CD4-positive, alpha-beta T cell treated with Interleukin-2 at 100 ng/mL for 4 hours (primary cell): ENCODE measurements at places on chromosomes 16 and 17.

- DNase-seq: no peak
These were observed 111.2 kb upstream of the NLRP1 start for GRCh38 chr17:5695480-5695879.

DNA sequence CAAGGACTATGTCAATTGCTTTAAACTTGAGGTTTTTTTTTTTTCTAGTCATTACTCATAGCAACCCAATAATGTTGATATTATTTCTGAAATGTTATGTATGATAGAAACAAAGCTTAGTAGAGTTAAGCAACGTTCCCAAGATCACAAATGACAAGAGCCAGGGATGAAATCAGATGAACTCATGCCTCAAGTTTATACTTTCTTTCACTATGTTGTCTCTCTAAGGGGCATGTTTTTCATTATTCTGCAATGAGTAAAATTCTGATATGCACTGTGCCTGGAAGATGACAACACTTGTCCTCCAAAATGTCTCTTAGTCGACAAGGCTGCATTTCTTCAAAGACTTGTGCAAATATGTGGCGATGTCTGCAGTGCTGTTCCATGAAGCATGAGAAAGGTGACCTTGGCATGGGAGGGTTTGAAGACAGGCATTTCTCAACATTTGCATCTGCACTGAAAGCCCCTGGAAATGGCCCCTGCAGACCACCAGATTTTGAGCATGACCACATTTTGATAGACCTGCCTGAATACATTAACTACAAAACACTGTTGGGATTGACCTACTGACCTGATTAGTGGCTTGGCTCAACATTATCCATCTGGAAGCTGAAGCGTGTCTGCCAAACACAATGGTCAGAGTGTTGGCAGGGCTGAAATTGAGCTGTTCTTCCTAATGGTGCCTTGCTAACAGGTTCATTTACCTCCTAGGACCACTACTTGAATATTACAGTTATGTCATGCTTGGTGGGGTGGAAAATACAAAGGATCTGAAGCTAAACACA, 1027.5 kb downstream of the CDH11 start:
- no peak for DNase-seq

GRCh38 chr17:43454868-43455267, 28.9 kb upstream of the DHX8 start:
- DNase-seq: no peak

GRCh38 chr17:40122999-40123810, 1.4 kb downstream of the MSL1 start:
- peak; percentile 49 for DNase-seq

DNA sequence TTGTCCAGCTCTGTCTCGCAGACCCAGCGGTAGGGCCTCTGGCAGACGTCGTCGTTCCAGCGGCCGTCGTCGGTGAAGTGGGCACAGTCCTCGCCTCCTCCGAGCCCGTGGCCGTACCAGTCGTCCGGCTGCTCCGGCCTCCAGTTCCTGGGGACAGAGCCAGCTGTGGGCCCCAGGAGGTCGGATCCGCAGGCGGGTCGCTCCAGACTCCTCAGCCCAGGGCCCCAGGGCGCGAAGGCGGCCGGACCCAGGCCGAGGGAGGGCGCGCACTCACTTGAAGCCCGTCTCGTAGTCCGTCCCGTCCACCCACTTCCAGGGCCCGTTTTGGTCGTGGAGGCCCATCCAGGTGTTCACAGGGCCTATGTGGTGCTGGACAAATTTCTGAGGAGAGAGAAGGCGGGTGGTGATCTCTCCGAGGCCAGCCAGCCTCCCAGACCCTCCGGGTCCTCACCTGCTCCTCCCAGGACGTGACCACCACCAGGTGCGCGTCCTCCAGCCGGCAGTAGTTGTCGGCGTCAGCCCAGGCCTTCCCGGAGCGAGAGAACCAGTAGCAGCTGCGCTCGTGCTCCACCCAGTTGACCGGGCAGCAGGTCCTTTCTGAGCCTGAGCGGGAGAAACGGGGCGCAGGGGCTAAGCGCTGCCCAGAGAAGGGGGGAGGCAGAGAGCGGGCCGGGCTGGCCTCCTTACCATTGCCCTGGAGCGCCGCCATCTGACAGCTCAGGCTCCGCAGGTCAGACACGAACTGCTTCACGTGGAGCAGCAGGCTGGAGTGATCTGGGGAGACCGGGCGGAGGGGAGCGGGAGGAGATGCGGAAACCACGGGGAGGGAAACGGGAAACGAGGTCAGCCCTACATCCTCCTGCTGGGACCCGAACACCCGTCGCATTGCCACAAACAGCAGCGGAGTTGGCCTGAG, 5.2 kb downstream of the ASGR1 start:
- DNase-seq: peak; percentile 37

DNA sequence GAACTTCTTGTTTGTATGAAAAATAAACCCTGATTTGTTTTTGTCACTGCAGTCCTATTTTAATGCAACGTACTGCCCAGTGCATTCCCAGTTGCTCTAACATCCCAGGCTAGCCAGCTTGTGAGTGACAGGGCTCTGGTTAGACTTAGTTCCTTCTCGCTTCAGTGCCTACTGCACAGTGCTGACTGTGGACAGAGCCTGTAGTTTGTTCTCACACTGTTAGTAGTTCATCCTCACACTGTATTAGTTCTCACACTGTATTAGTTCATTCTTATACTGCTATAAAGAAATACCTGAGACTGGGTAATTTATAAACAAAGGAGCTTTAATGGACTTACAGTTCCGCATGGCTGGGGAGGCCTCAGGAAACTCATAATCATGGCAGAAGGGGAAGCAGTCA, 116.6 kb upstream of the SALL1 start:
- DNase-seq: no peak

DNA sequence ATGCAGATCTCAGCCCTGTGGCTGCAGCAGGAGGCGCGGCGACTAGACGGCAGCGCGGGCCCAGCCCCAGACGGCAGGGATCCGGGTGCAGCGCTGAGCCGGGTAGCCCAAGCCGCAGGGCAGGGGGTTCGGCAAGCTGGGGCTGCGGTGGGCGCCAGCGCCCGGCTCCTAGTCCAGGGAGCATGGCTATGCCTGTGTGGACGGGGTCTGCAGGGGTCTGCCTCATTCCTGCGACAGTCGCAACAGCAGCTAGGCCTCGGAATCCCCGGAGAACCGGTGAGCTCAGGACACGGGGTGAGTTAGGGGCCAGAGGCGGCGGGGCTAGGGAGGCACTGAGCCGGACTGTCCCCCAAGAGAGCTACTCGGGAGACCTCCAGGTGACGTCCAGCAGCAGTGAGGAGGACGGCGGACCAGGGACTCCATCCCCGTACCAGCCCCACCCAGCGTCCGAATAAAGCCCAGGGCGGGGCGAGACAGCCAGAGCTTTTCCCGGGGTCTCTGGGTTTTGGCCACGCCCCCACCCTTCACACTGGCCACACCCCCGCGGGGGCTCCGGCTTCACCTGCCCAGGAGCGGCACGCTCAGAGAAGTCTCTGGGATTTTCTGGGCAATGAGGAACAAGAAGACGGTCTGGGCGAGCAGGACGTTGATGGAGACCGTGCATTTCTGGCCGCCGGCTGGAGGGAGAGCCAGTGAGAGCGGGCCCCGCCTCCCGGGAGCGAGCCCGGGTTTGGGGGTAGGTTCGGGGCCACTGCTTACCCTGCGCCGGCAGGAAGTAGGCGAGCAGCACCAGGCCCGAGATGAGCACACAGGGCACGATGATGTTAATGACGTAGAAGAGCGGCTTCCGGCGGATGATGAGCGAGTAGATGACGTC, 1.1 kb downstream of the C17orf107 start:
- peak; percentile 56 for DNase-seq

- no peak for DNase-seq
These were observed 18.9 kb upstream of the GINS2 start for GRCh38 chr16:85707528-85708095.

DNA sequence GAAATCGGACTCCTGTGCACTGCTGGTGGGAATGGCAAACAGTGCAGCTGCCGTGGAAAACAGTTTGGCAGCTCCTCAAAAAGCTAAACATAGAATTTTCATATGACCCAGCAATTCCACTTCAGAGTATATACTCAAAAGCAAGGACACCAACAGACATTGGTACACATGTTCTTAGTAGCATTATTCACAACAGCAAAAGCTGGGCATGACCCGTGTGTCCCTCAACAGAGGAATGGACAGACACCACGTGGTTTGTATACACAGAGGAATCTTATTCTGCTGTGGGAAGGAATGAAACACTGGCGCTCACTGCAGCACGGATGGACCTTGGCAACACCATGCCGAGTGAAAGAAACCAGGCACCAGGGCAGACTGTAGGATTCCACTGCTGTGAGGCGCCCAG, 16.0 kb downstream of the NPTX1 start:
- DNase-seq: no peak

DNA sequence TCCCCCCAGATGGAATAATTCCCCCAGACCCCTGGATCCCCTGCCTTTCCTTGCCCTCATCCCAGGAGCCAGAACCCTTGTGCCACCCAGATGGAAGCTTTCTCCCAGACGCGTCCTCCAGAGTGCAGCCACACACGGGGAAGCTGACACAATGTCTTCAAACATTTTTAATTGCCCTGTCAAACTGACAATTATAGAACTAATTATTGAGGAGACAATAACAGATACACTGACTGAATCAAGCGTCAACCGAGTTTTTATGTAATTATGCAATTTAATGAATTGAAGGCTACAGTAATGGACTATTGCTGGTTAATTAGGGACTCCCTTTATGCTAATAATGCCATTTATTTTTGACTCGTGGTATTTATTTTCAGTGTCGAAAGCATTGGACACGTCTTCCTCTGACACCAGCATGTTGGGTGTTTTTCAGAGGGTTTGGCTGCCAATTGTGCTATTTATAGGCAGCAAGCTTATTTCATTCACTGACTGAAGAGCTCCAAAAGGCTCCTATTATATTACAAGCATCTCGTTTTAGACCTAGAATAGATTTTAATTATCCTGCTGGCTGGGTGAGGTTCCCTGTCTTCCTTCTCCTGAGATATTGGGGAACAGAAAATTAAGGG, 298.2 kb upstream of the C16orf82 start:
- no peak for DNase-seq

GRCh38 chr17:19744922-19745757, 3.0 kb downstream of the ALDH3A1 start:
- peak; percentile 82 for DNase-seq

GRCh38 chr17:75933808-75934207, 7.0 kb downstream of the FBF1 start:
- DNase-seq: no peak

DNA sequence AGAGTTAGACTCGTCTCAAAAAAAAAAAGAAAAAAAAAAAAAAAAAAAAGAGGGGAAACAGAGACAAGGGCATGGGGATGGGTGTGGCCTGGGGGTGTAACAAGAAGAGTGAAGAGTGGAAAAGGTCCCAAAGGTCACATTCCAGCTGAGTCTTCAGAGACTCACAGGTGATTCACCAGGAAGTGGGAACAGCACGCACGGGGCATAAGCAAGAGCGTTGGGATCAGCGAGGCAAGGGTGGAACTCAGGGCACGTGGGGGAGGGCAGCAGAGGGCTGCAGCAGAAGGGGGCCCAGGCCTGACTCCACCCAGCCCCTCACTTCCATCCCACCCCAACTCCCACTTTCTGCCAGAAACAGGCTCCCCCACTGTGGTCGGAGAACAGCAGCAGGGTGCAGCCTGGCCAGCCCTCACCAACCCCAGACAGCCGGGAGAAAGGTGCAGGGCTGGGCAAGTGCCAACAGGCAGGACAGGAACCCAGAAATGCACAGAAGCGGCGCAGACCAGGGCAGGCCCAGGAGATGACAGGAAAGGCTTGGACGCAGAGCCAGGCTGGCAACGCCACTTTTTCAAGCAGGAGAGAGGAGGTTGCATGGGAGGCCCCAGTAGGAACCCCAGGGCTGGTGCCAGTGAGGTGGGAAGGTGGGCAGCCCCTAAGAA, 3.3 kb downstream of the MEAK7 start:
- DNase-seq: no peak

DNA sequence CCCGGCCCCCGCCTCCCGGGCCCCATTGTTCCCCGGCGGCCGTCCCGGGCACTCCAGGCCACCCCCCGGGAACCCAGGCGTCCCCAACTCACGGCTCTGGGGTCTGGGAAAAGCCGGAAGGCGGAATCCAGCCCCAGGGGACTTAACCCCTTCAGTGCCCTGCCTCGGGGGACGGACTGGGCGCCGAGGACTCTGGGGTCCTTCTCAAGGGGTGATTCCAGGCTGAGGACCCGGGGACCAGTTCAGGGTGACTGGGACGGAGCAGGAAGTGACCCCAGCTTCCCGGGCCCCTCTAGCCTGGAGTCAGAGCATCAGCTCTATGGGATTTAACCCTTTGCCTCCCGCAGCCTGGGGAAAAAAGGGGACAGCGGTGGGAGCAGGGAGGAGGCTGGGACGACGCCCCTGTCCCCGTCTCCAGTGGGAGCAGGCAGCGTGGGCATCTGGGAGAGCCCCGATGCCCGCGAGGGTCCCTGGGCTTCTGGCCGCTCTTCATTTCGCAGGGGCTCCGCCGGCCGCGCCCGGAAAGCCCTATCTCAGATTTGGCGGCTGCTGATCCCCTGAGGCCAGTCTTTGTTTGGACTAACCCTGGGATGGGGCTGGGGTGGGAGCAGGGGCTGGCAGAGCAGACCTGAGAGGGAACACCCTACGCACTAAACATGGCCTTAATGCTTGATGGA, at the start of gene ZNF629:
Gene ZNF629 (minus strand): TSS at position 270 of the 677 bp plus-strand sequence. CDS start 2,723 bp downstream, outside the sequence.
- DNase-seq: peak; percentile 36

- DNase-seq: no peak
These were observed 36.0 kb downstream of the IL21R start for GRCh38 chr16:27437946-27438345.
